Hematopoietic multipotent progenitor cell treated with erythropoietin and hydrocortisone succinate and interleukin-3 and kit ligand, for 6 days (in vitro differentiated cells): ENCODE measurements at places on chromosomes 4 and X.

GRCh38 chrX:57367649-57368048, 81.1 kb downstream of the FAAH2 start:
- DNase-seq: no peak

GRCh38 chrX:65652098-65652497, 15.4 kb upstream of the MSN start:
- DNase-seq: no peak

DNA sequence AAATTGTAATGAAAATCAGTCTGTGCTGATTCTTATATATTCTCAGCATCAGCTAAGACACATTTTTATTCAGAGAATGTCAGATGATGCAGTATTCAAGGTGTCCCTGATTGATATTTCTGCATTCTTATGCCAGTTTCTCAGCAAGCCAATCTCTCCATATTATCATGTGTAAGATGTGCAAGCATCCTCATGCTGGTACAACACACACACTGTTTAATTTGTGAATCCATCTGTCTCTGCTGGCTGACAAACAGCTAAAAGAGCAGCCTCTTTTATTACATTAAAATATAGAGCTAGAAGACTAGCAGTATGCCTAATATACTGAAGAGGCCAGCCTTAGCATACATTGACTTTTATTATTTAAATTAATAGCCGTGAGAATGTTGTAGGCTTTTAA, 502.9 kb upstream of the GNPDA2 start:
- no peak for DNase-seq

DNA sequence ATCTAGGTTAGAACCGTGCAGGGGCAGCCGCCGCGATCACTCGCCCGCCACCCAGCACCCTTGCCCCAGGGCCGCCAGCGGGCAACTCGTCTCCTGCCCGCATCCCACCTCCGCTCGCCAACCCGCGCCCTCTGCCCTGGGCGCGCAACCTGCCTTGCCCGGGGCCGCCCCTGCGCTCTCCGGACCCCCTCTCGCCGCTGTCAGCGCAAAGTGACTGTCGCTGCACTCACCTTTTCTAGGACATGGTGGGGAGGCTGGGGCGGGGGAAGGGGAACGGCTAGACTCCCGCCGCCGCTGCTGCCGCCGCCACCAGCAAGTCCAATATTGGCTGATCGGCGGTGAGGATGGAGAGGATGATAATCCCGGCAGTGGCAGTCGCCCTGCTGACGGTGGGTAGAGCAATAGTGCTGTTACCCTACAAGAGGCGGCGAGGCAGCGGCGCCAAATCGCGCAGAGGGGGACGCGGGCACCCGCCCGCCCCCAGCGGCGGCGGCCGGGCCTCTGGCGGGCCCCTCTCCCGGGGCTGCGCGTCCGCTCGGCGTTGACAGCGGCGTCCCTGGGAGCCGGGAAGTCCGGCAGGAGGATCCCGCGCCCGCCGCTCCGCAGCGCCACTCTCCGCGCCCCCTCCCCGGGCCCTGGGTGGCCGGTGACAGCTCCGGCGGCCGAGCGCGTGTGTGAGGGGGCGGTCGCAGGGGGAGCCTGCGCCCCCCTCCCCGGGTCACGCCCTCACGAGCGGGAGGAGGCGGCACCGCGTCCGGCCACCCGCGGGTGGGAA, 2.3 kb upstream of the NR3C2 start:
- DNase-seq: peak; percentile 38

GRCh38 chr4:99507349-99507748, 3.5 kb upstream of the C4orf17 start:
- no peak for DNase-seq

- DNase-seq: no peak
Observed at GRCh38 chr4:108590776-108591175, 29.6 kb upstream of the RPL34 start.

- DNase-seq: no peak
Observed at GRCh38 chr4:150314031-150314430, 235.8 kb downstream of the DCLK2 start.

DNA sequence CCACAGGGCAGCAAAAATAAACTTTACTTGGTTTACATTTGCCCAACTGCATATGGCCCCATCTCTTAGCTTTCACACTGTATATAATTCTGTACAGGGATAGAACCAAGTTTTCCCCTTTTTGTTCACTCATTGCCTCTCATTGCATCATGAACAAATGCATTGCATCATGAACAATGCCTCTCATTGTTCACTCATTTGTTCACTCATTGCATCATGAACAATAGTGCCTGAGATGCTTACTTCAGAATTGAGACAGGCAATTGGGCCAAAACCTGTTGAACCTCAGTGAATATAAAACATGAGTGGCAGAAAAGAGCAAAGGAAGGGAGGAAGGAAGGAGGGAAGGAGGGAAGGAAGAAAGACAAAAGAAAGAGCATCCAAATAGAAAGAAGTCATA, 98.2 kb downstream of the SOWAHB start:
- DNase-seq: no peak

DNA sequence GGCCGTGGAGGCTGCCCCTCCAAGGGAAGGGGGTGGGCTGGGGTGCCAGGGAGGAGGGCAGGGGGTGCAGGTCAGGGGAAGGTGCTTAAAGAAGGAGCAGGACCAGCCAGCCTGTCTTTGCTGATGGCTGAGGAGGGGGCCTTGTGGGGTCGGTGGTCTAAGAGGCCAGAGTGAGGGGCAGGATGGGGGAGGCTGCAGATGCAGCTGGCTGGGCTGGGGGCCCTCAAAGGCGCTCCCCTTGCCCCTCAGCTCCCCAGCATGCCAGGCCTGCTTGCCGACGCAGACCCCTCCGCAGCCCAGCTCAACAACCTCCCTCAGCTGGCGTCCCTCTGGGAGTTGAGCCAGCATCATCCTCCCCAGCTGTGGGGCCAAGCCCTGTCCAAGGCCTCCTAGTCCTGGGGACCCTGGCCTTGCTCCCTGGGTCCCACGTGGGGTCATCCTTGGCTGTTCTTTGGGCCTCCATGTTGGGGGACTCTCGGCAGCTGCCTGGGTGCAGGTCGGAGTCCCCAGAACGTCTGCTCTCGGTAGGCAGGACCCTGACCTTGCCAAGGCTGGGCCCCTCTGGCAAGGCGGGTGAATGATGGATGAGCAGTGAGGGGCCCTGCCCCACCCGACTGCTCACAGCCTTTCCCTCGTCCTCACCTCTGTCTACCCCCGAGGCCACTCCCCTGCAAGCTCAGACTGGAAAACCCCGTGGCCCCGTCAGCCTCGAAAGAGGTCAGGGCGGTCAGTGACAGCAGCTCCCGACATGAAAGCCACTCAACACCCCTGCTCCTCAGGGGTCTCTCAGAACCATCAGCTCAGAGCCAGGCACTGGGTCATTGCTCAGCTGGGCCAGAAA, 119.4 kb downstream of the FAM53A start:
- DNase-seq: no peak

GRCh38 chr4:8428288-8429097, 12.0 kb downstream of the ACOX3 start:
- DNase-seq: peak; percentile 92

GRCh38 chr4:182578402-182578801, 335.2 kb downstream of the TENM3 start:
- DNase-seq: no peak

DNA sequence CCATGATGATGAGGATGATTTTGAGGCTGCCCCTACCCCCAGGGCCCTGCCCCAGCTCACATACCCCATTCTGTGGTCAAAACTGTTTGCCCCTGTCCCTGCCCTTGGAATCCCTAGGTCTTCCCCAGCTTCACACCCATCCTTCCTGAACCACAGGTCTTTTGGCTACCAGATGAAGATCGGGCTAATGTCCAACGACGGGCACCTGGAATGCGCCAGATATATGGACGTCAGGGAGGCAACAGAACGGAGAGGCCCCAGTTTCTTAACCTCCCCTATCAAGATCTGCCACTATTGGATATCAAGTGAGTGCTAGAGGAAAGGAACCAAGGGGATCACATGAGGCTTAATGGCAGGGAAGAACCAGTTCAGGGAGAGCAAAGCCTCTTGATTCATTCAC, 6.6 kb downstream of the GDPD2 start:
- DNase-seq: no peak

DNA sequence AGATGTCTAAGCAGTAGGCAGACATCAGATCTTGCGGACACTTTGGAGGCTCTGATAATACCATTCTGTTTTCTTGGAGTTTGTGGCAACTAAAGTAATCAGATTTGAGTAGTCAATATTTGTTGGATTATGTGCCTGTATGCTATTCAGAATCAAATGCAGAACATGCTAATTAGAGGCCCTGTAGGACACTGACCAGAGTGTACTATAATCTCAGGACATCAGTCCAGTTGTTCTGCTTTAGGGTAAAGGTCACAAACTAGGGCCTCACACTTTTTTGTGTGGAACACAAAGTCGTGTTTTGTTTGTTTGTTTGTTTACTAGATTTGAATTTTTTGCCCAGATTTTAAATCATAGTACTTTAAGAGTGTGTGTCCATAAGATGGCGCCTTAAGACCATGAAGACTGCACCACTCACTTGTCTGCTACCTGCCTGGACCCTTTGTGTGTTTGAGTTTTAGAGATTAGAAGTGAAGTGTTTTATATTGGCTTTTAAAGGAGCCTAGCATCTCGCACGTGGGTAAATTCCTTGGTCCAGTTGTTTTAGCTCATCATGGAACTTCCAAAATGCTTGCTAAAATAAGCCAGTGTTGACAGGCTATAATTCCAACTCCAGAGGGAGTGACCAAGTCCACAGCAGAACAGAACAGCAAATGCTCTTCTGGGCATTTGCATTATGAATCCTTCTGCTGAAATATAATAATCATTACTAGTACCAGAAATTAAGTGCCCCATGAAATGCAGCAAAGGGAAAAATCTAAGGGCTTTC, 34.7 kb downstream of the IL13RA1 start:
- peak; percentile 24 for DNase-seq

- DNase-seq: peak; percentile 88
Observed at GRCh38 chr4:101169044-101170014, 178.0 kb downstream of the PPP3CA start.

GRCh38 chr4:113616443-113616842, 145.1 kb downstream of the CAMK2D start:
- no peak for DNase-seq

DNA sequence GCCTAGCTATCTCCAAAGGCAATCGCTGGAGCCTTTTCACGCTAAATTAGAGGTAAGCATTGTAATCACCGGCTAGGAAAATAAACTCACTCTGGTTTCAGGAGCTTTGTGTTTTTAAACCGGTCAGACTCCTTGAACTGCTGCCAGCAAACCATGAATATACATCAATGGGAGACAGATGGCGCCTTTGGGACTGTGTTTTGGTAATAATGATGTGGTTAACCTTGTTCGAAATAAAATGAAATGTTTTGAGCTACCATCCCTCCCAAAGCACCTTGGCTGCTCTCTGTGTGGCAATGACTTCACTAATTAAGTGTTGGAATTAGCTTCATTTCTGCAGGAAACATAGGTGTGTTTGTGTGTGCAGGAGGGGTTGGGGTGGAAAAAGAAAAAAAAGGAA, 65.3 kb downstream of the CLNK start:
- peak; percentile 36 for DNase-seq

- peak; percentile 60 for DNase-seq
Observed at GRCh38 chrX:13081395-13082205, 37.2 kb upstream of the FAM9C start.

GRCh38 chr4:6750286-6751221, 32.0 kb upstream of the KIAA0232 start:
- DNase-seq: no peak

DNA sequence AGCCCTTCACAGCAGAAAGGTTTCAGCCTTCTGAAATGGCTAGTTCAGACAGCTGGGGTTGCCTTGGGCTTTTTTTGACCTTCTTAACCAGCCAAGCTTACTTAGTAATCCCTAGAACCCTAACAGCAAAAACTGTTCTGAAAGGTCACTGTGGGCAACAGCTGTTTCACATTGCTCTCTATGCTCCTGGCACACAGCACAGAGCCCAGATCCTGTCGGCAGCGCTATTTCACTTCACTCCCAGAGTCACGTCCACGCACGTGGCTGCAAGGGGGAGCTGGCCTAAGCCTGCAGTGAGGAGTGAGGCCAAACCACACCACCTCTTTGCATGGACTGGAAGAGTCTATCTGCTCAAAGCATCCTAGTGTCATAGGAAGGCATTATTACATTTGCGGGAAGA, 32.0 kb upstream of the STS start:
- no peak for DNase-seq

- DNase-seq: no peak
Observed at GRCh38 chr4:108377021-108377420, 208.3 kb upstream of the LEF1 start.

DNA sequence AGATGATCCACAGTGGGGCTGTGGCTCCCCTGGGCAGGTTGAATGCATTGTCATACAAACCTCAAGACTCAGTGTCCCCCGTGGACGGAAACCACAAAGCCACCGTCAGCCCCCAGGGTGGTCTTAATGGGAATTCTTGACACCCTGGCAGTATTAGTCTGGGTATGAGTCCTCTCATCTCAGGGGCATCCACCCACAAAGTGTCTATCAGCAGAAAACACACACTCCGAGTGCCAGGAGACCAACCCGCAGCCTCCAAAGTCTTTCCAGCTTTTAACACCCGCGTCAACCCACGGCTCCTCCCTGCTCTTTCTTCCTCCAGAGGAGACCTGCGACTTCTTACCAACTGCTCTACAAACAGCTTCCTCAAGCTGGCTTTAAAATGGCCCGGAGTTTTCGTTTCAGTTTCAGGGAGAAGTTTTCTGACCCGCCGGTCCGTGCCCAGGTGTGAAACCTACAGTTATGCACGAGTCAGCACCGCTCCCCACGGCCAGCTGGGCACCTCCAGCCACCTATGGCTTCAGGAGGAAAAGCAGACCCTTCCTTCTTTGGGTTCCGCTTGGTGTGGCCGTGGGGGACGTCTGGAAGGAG, 14.4 kb upstream of the ASMTL start:
- peak; percentile 72 for DNase-seq

DNA sequence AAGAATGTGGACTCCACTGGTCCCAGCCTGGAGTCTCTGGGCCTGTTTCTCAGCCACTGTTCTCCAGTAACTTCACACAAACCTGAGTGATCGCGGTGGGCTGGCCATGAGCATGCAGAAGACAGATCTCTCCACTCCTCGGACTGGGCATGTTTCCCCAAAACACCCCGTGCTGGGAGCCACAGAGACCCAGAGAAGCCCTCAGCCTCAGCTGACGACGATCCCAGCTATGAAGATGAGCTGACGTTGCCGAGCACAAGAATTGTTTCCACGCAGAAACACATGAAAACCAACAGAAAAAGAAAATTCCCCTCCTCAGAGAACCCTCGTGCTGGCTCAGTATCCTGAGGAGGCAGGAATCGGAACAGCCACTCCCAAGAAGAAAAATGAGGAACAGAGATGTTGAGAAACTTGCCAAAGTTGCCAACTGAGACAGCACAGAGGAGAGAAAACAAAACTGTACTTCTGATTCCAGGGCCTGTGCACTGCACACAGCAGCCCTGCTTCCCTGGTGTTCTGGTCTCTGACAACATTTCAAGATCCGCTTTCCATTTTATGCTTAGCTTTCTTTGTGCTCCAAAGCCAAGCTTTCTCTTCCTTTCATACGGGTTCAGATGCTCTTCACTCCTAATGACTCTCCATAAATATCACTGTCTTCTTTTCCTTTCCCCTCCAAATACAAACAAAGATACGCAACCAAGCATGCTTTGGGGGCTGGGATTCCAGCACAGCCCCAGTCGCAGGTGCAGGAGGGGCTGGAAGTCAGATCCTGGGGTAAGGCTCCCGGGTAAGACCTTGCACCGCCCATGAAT, 81.4 kb downstream of the IRF2 start:
- no peak for DNase-seq

GRCh38 chr4:8439914-8440491, 520 bp downstream of the ACOX3 start:
- DNase-seq: no peak

GRCh38 chr4:71402616-71403015, 63.8 kb downstream of the SLC4A4 start:
- DNase-seq: no peak
